ENCODE measurements at places on chromosomes 5 and 9. TPM values are rescaled to one million over a fixed set of nuclear protein-coding genes. Genes with fewer than 3 reads are reported as not detected.

SH3TC2 gene
- 0.71 TPM for total RNA-seq

GRCh38 chr9:127199001-127199791 is 65.4 kb upstream of the GARNL3 start:
- H3K4me3 ChIP-seq, result no peak overlapping the region
- H3K4me1 ChIP-seq, result peaks cover 47% of the 10 kb centered on the region
- H3K27ac ChIP-seq, result no peak overlapping the region
- no peaks in the 10 kb centered on the region for H3K27me3 ChIP-seq
- no peaks in the 10 kb centered on the region for H3K36me3 ChIP-seq

GRCh38 chr9:37025071-37025822 is 8.8 kb downstream of the PAX5 start:
- no peak for DNase-seq
- H3K36me3 ChIP-seq, result no peaks in the 10 kb centered on the region
- H3K27ac ChIP-seq, result no peak overlapping the region
- H3K4me1 ChIP-seq, result no peaks in the 10 kb centered on the region
- H3K4me3 ChIP-seq, result no peak overlapping the region

DNA sequence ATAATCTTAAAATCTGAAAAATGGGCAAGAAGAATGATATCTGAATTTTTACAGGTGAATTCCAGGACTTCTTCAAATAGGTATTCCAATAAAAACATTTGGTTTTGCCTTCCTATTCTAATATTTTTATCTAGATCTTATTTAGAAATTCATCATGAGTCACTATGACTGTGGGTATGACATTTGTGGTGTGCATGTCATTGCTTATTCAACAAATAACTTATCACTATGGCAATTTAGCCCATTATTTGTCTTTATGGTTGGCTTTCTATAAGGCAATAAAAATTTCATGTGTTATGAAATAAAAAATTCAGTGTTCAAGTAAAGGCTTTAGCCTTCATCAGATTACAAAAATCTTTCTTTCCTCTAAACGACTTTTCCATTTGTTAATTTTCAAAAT is 1139.6 kb upstream of the NUDT12 start:
- no peaks in the 10 kb centered on the region for H3K27me3 ChIP-seq
- no peaks in the 10 kb centered on the region for H3K36me3 ChIP-seq
- H3K27ac ChIP-seq, result no peak overlapping the region
- no peak for DNase-seq

SPAG8 gene
- total RNA-seq, result 0.27 TPM

CER1 gene
- total RNA-seq, result not detected

- H3K4me3 ChIP-seq, result 0 out of 2 replicates have a peak overlapping the region, but pooled peaks have one; percentile 4
Observed at GRCh38 chr5:135053989-135054388, 20.0 kb upstream of the PITX1 start.

APBA1 gene
- 0.15 TPM for total RNA-seq

DNA sequence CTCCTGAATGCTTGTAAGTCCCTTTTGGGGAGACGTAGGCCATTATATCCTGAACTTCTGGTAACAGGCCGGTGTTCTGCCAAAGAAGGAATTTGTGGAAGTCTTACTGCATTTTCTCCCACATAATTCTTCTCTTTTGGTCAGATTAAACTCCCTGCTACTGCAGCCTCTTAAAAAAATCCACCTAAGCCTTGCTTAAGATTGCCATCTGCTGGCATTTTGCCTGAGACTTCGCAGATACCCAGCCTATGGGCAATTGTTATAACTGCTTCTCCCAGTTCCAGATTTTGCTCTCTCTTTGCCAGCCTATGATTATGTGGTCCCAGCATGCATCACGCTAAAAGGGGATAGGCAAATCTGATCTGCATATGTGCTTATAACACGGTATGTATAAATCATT is 391.6 kb upstream of the CHD1 start:
- no peaks in the 10 kb centered on the region for H3K4me1 ChIP-seq
- H3K4me3 ChIP-seq, result no peak overlapping the region
- no peak for DNase-seq
- no peak overlapping the region for H3K27ac ChIP-seq
- H3K36me3 ChIP-seq, result no peaks in the 10 kb centered on the region

ZDHHC11 gene
- total RNA-seq, result 1.4 TPM

C5orf63 gene
- 8.8 TPM for total RNA-seq

TLX3 gene
- total RNA-seq, result not detected

AGXT2 gene
- total RNA-seq, result not detected

DNA sequence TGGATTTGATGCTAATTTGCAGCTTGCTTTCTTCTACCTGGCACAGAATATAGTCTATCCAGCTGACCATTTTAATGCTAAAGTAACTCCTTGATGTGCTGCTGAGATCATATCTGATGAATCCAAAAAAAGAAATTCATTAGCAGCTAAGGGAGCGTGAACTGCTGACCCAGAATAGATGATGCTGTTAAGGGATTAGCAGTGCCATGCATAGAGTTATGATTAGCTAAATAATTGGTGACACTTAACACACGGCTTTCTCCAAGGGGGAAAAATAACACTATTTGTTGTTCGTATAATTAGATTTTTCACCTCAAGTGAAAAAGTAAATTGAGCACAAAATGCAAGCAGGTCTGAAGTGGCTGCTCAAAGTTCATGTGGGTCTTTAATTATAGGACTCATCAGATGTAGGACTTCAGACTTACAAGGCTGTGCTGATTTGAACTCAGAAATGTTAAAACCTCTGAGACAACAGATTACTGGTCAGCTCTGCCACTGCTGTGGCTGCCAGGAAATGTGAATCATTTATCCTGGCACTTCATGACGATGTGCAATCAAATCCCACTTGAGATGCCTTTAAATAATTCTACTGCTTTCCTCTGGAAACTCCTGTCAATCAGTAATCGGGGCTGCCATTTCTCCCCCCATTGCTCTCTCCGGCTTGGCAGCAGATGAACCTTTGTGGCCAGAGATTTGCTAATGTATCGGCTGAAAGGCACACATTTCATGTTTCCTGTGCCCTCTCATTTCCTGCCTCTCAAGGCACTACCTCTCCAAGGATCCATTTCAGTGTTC is 291.6 kb upstream of the C9orf72 start:
- H3K36me3 ChIP-seq, result no peaks in the 10 kb centered on the region
- H3K27me3 ChIP-seq, result no peaks in the 10 kb centered on the region
- no peaks in the 10 kb centered on the region for H3K4me1 ChIP-seq
- no peak overlapping the region for H3K27ac ChIP-seq
- H3K4me3 ChIP-seq, result no peak overlapping the region

CCDC180 gene
- 1.5 TPM for total RNA-seq

ABCA1 gene
- 40.0 TPM for total RNA-seq

DNA sequence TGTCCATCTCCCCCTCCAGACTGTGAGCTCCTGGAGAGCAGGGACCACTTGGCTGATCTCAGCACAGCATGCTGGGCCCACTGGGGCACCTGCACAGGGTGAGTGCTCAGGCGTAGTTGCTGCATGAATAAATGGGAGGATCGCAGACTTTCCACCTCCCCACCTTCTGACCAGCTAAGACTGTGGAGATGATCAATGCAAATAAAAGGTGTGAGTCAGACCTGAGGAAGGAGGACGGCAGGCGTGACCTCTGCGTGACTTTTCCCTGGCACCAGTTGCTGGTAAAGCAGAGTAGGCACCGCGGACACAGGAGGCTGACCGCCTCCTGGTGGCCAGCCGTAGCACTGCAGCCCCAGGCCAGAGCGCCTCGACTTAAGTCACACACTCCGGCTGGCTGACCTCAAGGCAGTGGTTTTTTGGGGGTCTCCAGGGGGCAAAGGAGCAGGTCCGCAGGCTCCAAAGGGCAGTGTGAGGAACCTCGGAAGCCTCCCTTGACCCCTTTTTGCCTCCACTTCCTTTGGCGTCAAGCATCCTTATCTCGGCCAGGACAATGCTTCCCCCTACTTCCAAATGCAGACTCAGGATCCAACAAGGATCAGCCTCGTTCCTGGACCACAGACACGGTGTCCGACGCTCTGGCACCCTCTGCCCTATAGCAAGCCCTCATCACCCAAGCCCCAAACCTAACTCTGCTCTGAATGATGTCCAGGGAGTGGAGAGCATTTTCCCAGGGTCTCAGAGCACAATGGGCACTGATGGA is 12.7 kb upstream of the TDRD7 start:
- H3K27ac ChIP-seq, result no peak overlapping the region
- H3K27me3 ChIP-seq, result no peaks in the 10 kb centered on the region
- H3K4me1 ChIP-seq, result peaks cover 92% of the 10 kb centered on the region
- DNase-seq, result peak; percentile 54
- no peaks in the 10 kb centered on the region for H3K36me3 ChIP-seq
- H3K4me3 ChIP-seq, result no peak overlapping the region
